ENCODE measurements at places on chromosomes 6 and 20. TPM values are rescaled to one million over a fixed set of nuclear protein-coding genes. Genes with fewer than 3 reads are reported as not detected.

ABT1 gene
- total RNA-seq = 17.8 TPM

TXNDC5 gene
- 839 TPM for total RNA-seq

JAG1 gene
- total RNA-seq = 512 TPM

PTK6 gene
- total RNA-seq = 0.13 TPM

CLVS2 gene
- total RNA-seq = not detected
